Omental fat pad (tissue), 4 donors: ENCODE measurements at places on chromosomes 6 and 20.

- DNase-seq = no peak
Observed at GRCh38 chr20:61024390-61024789, 227.7 kb upstream of the CDH4 start.

DNA sequence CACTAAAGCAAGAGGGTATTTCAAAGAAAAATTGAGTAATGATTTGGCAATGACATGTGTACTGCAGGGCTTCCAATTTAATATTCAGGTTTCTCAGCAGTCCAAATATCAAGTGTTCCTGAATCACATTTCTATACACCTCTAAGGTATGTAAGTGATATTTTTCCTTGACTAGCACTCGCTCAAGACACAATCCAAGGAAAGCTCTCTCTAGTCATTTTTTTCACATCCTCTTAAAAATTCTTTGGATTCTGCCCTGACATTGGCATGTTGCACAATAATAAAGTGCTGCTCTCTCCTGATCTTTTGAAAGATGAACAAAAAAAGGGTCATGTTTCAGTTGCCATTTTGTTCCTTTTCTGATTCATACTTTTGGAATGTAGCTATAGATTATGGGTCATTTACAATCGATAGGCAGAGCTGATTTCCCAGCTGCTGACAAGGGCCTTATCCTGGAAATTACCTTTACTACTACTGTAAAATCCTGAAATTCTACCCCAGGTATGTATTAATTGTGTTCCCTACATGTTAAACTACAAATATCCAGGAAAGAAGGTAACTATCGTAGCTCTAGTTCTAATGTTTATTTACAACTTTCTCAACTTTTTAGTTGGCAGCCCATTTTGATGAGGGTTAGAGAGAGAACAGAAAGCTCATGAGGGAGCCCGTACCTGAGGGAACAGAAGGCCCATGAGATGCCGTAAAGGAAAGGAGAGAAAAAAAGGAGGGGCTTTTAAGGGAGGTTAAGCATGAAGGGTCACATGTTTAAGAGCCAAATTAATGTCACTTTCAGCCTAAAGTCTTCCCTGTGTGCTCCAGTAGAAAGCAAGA lies 22.2 kb upstream of the ADGRG6 start:
- DNase-seq = no peak

GRCh38 chr6:117072781-117073180 lies 192.6 kb upstream of the VGLL2 start:
- no peak for DNase-seq

DNA sequence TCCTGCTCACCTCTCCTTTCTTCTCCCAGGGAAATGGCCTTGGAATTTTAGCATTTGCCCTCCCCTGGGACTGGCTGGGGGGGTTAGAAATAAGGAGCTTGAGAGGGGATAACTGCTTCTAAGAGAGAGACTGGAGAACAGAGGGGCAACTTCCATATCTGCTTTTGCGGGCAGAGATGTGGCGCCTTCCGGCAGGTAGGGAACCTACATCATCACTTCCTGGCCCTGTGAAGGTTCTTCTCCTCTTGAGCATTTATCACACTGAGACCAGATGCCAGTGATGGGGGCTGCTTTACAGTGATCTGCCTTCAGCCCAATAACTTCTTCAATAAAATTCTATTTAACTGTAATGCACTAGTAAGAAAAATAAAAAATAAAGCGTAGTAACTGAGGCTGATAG lies 48.1 kb downstream of the TBC1D7 start:
- no peak for DNase-seq

DNA sequence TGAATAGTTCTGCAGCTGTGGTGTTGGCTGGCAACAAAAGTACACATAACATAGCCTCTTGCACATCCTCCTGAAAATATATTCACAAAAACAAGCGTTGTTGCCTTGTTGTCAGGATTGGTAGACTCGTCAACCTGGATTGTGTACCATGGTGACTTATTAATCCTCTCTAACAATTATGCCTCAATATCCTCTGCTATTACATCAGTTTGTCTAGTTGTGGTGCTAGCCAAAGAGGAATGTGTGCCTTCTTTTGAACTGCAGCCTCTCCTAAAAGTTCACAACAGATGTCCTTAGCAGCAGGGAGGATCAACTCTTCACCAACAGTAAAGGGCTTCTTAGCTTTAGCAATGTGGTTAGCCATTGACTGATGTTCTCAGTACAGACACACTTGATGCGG lies 3.6 kb upstream of the SF3B5 start:
- DNase-seq = no peak

GRCh38 chr6:64539917-64540316 lies 904.3 kb downstream of the PHF3 start:
- no peak for DNase-seq

DNA sequence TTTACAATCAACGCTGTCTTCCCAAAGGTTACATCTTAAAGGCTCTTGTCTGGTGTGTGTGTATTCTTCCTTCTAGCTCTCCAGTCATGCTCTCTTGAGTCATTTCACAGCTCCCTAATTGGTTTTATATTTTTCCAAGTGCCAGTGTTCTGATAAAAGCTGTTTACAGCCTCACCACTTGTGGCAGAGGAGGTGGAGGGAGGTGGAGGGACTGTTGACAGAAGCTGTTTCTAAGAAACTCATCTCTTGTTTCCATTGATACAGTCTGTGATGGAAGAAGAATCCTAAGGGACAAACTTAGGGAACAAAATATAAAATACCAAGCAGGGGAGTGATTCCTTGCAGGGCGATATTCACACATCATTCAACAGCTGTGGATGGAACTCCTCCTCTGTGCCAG lies 64.0 kb downstream of the QRSL1 start:
- no peak for DNase-seq

DNA sequence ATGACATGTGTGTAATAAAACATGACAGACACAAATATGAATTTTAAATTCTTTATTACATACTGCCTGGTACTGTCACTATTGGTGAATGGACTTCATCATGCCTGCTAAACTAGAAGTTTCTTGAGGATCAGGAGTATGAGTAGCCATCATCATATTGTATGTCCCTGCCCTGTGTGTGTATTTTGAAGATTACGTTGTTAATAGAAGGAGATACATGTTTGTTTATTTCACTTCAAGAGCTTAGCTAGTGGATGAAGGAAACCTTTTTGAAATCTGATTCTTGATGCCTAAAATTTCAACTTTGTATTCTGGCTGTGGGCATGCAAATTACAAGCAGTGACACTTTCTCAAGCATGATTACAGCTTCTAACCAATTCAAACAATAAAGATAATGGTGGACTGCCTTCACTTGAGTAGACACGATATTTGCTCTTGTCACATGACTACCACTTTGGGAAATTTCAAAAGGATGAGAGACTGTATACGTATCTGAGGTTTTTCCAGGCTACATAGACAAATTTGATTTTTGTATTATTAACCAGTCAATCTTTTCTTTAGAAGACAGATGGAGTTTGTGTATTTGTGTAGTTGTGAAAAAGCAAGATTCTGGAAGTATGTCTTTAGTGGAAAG lies 3.5 kb downstream of the TBPL1 start:
- DNase-seq = no peak

GRCh38 chr6:49415358-49415757 lies 47.7 kb downstream of the MMUT start:
- no peak for DNase-seq

DNA sequence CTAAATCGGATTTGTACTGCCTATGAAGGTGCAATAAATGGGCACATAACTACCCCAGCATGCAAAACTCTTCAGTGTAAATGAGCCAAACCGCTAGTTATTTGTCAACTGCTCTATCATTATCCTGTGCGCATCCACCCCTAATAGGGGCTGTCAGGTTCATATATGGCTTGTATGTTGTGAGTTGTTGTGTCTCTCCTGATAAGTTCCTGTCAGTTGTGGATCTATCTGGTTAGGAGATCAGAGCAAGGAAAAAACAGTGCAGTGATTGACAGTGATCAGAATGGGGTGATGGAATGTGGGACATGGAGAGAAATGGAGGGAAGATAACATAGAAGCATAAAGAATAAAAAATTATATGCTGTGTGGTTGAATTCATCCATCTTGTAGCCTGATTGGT lies 686.9 kb upstream of the ID4 start:
- DNase-seq = no peak

- no peak for DNase-seq
Observed at GRCh38 chr6:164167873-164168405, 753.4 kb downstream of the QKI start.
